ENCODE measurements at places on chromosomes 11 and 22.

- DNase-seq: peak; percentile 50
These were observed 14.4 kb upstream of the SERPINH1 start for GRCh38 chr11:75547617-75548058.

- no peak for DNase-seq
These were observed 96.2 kb upstream of the TRIM77 start for GRCh38 chr11:89613911-89614310.

GRCh38 chr22:27194096-27194748 lies 536.8 kb downstream of the MIAT start:
- DNase-seq: no peak

DNA sequence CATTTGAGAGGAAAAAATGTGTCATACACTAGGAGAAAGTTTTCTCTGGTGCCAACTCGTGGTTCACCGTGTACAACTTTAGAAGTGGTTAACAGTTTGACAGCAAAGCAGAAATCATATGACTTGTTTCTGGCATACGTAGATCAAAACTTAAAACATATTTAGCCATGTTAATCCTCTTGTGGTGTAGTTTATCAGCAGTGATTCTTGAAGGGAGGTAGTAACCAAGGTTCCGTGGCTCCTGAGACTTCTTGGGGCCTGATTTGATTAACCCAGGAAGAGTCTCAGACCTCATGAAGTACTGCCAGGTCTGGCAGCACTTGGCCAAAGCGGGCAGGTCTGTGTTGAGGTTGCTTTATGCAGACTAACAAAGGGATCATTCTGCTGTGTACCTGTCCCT lies 40.5 kb downstream of the SREBF2 start:
- no peak for DNase-seq

DNA sequence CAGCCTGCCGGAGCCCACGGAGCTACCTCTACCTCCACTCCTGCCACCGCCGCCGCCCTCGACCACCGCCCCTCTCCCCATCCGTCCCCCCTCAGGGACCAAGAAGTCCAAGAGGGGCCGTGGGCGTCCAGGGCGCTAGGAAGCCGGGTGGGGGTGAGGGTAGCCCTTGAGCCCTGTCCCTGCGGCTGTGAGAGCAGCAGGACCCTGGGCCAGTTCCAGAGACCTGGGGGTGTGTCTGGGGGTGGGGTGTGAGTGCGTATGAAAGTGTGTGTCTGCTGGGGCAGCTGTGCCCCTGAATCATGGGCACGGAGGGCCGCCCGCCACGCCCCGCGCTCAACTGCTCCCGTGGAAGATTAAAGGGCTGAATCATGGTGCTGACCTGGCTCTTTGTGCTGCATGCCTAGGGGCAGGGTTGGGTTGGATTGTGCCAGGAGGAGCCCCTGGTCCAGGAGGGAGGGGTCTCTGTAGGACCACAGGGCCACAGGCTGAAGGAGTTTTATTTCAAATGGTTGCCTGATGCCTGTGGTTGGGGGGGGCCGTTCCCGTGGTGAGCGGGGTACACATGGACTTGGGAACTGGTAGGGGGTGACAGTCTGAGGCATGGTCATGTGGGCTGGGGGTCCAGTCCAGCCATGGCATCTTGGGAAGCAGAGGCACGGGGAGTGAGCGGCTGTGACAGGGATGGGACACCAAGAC lies 2.3 kb downstream of the PTPRCAP start:
- no peak for DNase-seq

GRCh38 chr22:45105281-45105702 lies 58.4 kb upstream of the NUP50 start:
- DNase-seq: no peak

- no peak for DNase-seq
These were observed at the start of gene SMIM35 for GRCh38 chr11:118086913-118087768. TSS of gene SMIM35 (minus strand) at chr11:118086963. CDS start at chr11:118086757, 206 bp downstream.
